ENCODE measurements at places on chromosomes 1 and 21.

- DNase-seq, result no peak
These were observed 19.0 kb upstream of the POGZ start for GRCh38 chr1:151478140-151478812.

- no peak for DNase-seq
These were observed 1.4 kb upstream of the MDM4 start for GRCh38 chr1:204514828-204515227.

DNA sequence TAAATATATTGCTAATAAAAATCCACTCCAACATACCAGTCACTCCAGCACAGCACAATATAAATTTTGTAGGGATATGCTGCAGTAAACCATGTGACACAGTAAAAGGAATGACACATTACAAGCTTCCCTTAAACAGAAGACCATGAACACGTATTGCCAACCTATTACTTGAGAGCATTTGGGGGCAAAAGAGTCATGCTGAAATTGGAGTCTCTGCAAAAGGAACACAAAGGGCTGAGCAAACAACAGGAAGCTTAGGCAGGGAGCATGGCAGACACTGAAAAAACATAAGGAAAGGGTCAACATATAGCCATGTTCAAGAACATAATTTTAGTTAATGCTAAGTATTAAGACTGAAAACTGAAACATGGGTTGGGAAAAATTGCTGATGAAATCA is 214.5 kb downstream of the SMYD3 start:
- DNase-seq, result no peak

GRCh38 chr21:21051109-21052055 is 53.2 kb downstream of the NCAM2 start:
- DNase-seq, result no peak

- no peak for DNase-seq
These were observed 12.4 kb upstream of the HPDL start for GRCh38 chr1:45314266-45314665.

DNA sequence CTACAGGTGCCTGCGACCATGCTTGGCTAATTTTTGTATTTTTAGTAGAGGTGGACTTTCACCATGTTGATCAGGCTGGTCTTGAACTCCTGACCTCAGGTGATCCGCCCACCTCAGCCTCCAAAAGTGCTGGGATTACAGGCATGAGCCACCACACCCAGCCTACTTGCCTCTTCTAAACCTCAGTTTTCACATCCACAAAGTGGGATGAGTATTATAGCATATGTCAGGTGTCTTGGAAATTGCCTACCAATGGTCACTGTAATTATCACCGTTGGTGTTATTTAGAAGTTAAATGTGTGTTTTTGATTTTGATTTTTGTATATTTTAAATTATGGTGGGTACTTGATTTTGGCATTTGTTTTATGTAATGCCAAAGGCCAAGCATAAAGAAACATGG is 36.7 kb downstream of the SLC44A3 start:
- DNase-seq, result no peak

DNA sequence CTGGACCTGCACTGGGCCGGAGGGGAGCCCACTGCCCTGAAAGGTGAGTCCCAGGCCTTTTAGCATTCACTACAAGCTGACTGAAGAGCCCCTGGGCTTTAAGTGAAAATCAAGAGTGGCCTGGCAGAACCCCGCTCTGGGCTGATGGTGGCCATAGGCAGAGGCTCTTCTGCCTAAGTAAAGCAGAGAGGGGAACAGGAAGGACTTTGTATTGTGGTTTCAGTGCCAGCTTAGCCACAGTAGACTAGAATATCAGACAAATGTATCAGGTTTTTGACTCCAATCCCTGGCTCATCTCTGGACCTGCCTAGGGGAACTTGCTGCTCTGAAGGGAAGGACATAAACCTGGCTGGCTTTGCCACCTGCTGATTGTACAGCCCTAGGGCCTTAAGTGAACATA is 10.2 kb upstream of the HENMT1 start:
- DNase-seq, result no peak

GRCh38 chr1:28592321-28593071 is 431 bp downstream of the RAB42 start:
- DNase-seq, result no peak

DNA sequence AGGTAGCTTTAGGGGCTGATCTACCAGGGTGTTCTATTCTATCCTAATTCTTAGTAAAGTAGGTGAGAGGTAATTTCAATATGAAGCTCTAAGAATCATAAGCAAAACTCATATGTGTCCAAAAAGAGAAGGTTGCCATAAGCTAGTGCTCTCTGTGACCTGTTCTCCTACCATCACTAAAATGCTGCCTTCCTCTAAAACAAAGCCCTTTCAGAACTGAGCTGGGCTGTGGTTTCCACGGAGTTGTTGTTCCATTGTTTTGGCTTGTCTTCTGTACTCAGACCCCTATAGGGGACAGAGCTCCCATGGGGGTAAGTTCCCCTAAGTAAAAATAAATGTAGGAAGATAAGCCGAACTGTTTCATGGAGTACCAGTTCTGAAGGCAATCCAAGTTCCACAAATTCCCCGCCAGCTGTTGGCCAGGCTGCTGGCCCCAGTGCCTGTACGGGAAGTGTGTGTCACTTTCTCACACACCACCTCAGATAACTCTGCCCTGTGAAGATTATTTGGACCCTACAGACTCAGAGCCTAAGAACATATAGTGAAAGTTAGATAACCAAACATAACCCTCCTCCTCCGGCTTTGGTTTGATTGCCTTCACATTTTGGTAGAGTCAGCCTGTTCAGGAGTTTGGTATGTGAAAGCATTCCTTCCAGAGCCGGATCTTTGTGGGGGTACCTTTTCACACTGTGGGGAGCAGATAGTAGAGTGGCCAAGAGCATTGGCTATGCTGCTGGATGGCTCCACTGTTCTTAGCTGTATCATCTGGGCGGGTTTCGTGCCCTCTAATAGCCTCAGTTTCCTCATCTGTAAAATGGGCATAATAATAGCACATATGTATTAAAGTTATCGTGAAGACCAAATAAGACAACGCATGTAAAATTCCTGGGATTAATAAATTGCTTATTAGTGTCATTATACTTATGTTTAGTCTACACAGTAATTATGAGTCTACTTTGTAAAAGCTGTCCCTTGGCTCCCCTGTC is 10.8 kb downstream of the DPT start:
- DNase-seq, result no peak

DNA sequence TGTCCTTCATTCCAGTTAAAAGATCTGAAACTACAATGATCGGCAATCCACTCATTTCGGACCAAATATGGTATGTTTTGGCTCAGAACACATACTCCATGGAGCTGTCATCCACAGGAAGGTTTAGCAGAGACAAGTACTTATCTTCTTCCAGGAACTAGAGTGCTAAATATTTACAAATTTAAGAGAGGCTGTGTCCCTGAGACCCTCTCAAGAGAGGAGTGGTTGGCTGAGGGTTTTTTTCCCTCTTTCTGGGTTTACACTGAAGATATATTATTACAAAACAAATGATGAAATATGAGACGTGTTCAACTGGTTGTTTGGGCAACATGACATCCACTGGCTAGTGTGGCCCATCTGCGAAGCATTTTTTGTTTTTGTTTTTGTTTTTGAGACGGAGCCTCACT is 25.9 kb upstream of the NID1 start:
- DNase-seq, result no peak

DNA sequence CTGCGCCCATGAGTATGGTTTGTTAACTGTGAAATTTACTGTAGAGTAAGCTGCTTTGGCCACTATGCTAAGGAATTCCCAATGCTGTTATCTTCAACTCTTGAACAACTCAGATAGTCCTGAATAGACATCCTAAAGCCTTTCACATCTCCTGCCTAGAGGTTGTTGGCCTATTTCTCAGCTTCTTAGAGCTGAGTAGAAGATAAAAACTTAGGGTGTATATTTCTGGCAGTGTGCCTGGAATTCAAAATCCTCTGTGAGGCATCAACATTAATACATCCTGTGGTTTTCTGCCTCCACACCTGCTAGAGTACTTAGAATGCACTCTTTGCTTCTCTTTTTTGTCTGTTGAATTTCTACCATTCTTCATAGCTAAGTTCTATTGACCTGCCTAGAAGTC is 45.8 kb upstream of the RC3H1 start:
- DNase-seq, result no peak

DNA sequence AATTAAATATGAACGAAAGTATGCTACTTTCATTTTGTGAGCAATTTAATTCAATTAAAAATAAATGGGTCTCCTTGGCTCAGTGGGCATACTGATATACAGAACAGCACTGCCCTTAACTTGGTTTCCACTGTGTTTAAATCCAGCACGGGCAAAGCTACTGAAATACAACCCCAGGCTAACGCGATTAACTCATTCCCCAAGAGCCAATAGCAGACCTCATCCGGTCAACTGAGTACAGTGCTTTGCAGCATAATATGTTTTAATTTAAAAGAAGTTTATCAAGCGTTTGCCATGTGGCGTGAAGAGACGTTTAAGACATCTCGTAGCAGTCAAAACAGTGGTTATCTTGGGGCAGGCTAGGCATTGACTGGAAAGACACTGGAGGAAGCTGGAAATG is 118.6 kb downstream of the PROX1 start:
- DNase-seq, result no peak

DNA sequence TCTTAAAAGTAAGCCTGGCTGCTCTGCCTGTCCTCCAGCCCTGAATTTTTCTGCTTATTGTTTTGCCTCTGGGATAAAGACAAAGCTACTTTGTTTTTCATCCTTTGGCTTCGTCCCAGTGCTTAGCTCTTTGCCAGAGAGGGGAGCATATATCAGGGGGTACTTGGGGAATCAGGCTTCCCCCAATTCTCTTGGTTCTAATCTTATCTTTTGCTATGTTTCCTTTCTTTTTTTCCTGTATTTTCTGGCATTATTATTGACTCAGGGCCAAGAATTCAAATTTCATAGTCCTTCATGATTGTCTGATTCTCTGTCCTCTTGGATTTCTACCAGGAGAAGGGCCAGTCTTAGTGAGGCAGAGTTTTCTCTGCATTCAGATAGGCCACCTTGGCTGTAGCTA is 51.2 kb downstream of the GIPC2 start:
- DNase-seq, result no peak

DNA sequence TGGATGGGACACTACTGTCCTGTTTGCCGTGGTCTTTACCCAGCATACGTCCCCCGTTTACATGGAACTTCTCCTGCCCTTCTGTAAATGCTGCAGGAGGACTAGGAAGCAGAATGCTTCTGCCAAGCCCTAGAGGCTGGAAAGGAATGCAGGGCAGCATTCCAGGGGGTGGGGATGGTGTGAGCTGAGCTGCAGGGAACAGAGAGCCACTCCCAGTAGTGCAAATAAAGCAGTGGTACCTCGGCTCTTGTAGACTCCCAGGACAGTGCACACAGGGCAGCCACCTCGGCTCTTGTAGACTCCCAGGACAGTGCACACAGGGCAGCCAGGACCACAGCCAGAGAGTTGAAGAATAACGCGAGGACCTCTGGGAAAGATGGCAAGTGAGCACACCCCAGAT is 35.4 kb downstream of the PTPRU start:
- no peak for DNase-seq

GRCh38 chr1:56570924-56571372 is 8.4 kb downstream of the PLPP3 start:
- DNase-seq, result no peak

DNA sequence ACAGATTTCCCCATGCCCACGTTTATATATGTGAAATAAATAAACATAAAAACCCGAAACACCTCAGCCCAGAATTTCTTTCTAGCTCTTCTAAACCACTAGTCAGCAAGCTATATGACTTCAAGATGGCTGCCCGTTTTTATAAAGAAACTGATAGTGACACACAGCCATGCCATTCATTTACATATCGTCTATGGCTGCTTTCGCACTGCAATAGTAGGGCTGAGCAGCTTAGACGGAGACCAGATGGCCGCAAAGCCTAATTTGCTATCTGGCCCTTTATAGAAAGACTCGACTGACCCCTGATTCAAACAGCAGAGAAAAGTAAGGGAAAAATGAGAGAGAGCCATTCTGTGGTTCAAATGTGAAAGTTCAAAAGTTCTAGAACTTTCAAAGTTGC is 45.7 kb upstream of the FMN2 start:
- no peak for DNase-seq

GRCh38 chr1:156213644-156213966 is 798 bp downstream of the PMF1 start:
- DNase-seq, result no peak

DNA sequence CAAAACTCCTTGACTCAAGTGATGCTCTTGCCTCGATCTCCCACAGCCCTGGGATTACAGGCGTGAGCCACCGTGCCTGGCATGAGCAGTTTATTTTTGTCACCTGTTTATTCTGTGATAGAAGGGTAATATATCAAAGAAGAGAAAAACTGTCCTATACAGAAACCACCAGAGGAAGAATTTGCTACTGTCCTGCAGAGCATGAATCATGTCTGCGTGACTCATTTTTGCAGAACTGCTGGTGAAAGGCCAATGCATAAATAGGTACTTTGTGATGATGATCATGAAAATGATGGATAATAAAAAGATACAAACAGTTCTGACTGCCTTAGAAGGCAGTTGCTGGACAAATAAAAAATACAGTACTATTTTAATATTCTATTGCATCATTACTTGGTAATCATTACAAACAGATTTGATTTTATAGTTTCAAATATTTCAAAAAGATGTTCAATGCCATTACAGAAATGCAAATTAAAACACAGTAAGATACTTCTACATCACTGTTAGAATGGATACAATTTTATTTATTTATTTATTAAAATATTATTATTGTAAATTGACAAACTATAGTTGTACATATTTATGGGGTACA is 26.5 kb downstream of the RIPPLY3 start:
- DNase-seq, result no peak

- peak; percentile 64 for DNase-seq
These were observed at the start of gene RNF11 for GRCh38 chr1:51235673-51236530. Gene RNF11, plus strand, starts transcription at chr1:51236273. Its CDS starts 484 bp downstream, at chr1:51236757.

- no peak for DNase-seq
These were observed 1.8 kb downstream of the SH2D5 start for GRCh38 chr1:20730690-20731056.

DNA sequence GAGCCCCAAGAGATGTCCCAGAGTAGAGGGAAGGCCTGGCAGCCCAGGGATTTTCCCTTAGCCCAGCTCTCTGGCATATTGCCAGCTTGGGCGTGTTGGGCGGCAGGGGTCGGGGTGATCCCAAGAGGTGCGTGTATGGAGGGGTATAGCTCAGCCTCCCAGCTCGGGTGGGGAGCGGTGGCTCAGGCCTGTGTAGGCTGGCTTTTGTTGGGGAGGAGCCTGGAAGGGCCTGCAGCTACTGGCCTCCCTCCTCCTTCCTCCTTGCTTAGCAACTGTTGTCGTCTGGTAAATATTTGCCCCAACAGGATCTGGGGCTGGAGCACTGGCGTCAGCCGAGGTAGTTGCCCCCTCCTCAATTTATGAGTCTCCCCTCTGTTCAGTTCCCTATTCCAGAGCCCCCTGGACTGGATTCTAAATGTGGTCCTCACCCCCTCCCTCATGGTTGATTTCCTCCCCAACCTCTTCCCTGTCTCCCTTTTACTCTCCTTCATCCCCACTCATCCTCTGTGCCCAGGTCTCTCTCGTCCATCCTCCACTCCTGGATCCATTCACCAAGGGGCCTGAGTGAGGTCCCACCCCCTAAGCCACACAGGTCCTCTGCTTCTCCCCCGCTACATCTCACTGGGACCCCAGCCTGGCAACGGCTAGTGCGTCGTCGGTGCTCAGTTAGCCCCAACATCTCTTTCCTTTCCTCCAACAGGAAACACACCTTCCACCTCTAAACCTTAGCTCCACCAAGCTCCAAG is 10.3 kb upstream of the LMNA start:
- no peak for DNase-seq

GRCh38 chr21:14492931-14493330 is 53.2 kb downstream of the SAMSN1 start:
- no peak for DNase-seq

Measured in DMS 273 treated with DMSO at 0.1 percent for 48 hours (cell line).